ENCODE measurements at places on chromosomes 1 and 21.

- no peak for DNase-seq
Measured at GRCh38 chr1:3261007-3261968, 192.3 kb downstream of the PRDM16 start.

GRCh38 chr21:44532712-44533111 is 7.3 kb downstream of the KRTAP10-1 start:
- DNase-seq = no peak

DNA sequence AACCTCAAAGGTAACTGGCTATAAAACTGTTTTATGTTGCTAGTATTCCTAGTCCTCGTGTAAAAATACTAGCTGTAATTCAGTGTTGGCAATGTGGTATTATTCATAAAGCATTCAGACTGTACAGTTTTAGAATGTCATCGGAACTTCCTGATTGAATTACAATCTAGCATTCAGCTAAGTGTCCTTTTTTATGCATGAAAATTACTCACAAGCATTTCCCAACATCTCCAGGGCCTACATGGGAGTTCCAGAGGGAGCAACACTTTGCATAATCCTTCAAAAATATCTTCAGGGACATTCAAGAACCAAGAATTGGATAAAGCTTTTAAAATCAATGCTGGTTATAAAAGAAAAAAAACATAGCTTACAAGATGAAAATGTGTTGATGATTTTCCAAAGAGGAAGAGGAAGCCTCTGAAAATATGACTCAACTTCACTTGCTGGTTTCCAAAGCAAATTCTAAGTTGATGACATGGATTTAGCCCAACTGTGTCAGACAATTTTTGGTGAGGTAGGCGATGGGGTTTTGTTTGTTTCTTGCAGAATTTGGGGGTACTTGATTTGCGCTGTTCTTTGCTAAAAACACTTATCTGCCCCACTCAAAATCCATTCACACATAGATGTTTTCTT is 137.8 kb downstream of the SLC44A5 start:
- no peak for DNase-seq

- no peak for DNase-seq
Measured at GRCh38 chr1:11152755-11153154, 36.4 kb upstream of the ANGPTL7 start.

DNA sequence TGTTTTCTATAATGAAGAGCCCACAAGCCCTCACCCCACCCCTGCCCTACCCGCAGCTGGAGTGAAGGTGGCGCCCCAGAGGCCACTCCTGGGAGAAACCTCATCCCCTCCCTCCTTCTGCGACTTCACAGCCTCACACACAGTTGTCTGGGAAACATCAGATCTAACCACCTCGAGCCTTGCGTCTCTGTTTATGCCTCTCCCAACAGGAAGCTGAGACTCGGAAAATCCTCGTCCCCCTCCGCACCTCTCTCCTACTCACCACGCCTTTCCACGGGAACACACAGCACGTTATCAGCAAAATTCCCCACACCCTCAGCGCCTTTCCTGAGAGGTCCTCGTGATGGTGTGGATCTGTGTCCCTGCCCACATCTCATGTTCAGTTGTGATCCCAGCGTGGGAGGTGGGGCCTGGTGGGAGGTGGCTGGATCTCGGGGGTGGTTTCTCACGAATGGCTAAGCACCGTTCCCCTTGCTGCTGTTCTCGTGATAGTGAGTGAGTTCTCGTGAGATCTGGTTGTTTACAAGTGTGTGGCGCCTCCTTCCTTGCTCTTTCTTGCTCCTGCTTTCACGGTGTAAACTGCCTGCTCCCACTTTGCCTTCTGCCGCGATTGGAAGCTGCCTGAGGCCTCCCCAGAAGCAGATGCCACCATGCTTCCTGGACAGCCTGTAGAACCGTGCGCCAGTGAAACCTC is 190.6 kb downstream of the KIF26B start:
- no peak for DNase-seq

DNA sequence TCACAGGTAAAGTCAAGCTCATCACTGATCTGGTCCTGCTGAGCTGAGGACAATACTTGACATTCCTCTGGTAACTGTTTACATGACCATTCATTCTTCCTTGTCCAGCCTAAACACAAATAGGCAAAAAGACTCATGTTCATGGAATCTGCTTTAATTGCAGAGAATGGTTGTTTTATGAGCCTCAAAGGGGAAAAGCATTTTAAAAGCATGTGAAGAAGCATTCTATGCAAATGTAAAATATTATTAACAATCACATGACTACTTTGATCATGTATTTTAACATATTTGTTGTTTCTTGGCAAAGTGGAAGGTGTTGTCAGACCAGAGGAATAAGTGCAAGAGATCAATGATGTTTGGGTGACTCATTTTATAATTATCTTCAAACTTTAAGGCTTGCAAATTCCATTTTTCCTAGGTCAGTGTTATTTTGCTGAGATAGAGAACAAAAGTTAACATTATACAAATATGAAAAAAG is 133.7 kb downstream of the RUNX1 start:
- DNase-seq = no peak

DNA sequence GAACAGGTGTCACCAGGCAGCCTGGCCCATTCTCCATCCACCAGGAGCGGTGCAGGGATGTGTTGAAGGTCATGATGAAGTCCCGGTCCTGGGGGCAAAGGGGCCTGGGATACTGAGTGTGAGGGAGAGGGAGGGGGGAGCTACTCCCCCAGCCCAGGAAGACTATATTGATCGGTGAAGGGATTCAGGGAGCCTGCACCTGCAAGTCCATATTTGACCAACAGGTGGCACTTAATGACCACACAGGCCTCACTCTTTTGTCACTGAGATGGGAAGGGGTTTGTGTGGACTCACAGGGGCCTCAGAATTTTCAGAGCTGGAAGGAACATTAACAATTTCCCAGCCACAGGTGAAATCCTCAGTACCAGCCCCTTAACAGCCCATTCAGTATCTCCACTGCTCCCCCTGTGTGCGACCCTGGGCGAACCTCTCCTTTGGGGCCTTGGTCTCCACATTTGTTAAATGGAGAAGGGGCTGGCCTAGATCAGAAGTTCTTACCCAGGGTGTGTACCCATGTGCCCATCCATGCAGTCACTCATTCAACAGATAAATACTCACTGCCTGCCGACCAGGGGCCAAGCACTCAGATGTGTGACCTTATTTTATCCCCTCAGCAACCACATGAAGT is 55.6 kb downstream of the NKAIN1 start:
- peak; percentile 54 for DNase-seq

GRCh38 chr1:64543831-64544230 is 73.9 kb downstream of the CACHD1 start:
- DNase-seq = no peak

DNA sequence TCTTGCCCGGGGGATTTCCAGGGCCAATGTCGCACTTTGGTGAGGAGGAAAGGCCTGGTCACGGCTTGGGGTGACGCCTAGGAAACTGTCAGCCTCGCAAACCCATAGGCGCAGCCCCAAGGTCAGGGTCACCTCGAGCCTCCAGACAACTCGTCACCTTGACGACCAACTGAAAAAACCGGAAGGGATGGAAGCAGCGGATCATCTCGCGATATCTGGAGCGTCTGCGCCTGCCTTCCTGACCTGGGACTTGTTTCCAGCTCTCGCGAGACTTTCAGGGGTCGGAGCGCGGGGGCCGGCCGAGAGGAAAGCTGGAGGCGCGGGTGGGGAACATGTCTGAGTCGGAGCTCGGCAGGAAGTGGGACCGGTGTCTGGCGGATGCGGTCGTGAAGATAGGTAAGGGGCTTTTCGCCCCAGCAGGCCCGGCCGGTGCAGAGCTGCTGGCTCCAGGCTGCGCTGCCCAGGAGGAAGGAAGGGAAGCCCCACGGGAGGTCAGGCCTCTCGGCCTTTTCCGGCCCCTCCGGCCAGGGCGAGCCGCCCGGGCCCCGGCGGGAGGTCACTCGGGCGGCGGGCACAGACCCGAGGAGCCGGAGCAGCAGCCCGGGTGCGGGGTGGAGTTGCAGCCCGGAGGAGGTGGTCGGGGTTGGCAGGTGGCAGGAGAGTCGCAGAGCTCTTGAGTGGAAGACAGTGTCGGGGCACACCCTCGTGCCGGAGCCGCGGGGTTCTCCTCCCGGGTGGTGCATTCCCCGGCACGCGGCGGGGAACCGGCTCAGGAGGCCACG is 47.2 kb upstream of the NBL1 start:
- peak; percentile 98 for DNase-seq

DNA sequence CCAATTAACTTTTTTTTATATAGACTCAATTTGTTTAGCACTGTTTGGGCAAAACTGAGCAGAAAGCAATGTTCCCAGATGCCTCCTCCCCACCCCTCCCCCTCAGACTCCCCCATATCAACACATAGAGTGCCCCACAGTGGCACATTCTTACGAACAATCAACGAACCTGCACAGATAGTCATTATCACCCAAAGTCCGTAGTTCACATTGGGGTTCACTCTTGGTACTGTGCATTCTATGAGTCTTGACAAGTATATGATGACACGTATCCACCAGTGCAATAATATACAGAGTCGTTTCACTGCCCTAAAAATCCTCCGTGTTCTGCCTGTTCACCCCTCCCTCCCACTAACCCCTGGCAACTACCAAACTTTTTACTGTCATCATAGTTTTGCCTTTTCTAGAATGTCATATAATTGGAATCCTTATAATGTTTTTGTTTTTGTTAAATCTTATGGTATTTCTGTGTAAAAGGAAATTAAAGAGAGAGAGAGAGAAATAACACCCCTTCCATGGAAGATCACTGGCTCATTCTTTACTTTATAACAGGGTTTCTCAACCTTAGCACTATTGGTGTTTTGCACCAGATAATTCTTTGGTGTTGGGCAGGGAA is 37.2 kb upstream of the HNRNPU start:
- no peak for DNase-seq

DNA sequence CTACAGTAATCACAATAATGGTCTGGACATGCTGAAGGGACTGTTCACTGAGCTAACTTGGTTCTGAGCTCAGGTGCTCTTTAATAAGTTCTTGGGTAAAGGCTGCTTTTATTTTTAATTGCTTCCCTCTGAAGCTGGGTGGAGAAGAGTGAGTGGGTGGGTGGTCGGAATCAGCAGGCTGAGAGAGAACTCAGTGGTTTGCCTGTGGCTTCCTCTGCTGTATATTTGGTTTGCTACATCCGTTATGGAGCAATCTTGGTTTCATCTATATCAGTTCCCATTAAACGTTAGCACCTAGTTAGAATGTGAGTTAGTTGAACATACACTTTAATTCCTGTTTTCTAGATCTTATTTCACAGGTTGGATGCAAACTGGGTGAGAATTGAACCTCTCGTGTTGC is 23.3 kb downstream of the CNIH4 start:
- DNase-seq = peak; percentile 65

- peak; percentile 8 for DNase-seq
Measured at GRCh38 chr1:116666187-116667077, 1.1 kb downstream of the IGSF3 start.

- DNase-seq = no peak
Measured at GRCh38 chr1:192807211-192808162, 1.4 kb upstream of the RGS2 start.

GRCh38 chr1:77953907-77954306 is 25.0 kb downstream of the FUBP1 start:
- DNase-seq = no peak

DNA sequence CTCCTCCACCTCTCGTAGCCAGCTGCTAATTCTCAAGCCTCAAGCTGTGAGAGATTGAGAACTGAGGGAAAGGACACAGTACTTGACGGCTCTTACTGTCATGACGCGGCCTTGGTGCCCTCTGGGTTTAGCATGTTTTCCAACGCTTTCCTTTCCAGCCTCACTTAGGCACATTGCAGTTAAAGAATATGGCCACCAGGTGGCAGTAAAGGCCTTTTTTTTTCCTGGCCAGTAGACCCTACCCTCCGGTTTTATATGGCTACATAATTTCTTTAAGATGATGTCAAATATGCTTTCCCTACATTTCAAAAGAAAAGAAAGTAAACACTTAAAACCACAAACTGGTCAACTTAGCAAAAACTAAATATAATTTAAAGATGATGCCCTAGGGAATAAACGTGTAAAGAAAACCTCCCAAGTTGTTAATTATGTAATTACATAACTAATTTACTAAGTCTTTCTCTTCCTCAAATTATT is 56.8 kb upstream of the PRDX6 start:
- DNase-seq = peak; percentile 69

DNA sequence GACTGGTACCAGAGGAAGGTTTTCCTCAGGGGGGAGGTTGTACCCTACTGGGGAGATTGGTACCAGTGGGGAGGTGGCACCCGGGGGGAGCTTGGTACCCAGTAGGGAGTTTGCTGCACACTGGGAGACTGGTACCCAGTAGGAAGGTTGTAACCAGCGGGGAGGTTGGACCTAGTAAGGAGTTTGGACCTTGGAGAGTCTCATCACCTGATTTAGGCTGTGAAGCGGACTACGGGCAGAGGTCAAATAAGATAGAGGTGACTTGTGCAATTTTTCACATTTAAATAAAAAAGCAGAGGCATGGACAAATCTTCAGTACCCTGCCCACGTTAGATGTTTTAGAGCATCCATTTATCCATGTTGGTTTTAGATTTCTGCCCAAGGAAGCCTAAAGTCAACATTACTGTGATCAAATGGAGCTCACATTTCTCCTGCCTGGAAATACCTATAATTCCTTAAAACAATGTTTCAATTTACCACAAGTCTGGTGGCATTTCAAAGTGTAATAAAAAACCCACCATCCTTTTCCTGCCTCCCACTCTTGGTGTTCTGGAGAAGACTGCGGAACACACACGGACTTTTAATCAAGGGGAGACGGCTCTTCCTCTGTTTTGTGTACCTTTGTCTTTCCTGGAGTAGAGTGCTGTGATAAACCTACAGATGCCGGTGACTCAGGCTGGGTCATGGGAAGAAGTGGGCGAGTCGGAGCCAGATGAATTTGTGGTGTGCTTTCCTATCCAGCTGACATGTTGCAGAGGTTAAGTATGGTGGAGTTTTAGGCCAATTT is 36.2 kb upstream of the MRPS6 start:
- DNase-seq = no peak

DNA sequence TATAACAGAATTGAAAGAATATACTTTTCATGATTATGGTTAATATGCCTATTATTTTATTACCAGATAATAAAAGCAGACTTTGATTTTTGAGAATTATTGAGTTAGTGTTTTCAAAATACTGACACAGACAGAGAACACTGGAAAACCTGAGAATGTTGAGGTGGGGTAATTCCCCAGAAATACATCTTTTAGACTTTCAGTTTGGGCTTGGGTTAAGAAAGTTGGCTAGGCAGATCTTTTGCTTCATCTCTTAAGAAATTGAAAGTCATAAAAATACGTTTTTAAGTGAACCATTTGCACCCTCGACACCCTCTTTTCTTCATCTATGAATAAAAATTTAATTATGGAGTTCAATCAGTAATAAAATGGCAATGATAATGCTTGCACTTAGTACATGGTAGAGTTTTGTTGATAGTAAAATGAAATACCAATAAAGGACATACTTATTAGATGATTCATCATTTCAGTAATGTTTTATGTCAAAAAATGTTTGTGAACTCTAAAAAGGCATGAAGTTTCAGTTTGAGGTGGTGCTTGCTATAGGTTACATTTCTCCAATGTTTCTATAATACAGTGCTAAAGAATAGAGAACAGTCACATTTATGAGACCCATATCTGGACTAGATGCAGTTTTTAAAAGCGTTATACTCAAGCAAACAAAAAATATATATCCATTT is 1.9 kb upstream of the SAMSN1 start:
- DNase-seq = no peak

GRCh38 chr1:61158591-61158990 is 76.2 kb downstream of the NFIA start:
- DNase-seq = no peak

Data from activated CD4-positive, alpha-beta T cell treated with anti-CD3 and anti-CD28 coated beads for 48 hours (primary cell).